ENCODE measurements at places on chromosomes 3 and 15.

DNA sequence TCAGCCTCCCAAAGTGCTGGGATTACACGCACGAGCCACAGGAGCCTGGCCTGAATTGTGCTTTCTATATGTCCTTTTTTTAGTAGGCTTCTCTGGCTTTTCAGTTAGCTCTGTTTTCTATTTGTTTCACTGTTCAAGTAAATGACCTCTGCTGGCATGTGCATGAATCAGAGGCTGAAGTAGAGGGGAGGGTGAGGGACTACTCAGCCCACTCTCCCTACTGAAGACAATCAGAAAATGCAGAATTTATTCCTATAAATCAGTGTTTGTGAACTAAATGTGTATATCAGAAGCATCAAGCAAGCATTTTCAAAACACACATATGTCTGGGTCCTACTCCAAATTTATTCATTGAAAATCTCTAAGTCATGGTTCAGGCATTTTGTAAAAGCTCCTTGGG is 45.0 kb downstream of the ZMAT3 start:
- DNase-seq: no peak

DNA sequence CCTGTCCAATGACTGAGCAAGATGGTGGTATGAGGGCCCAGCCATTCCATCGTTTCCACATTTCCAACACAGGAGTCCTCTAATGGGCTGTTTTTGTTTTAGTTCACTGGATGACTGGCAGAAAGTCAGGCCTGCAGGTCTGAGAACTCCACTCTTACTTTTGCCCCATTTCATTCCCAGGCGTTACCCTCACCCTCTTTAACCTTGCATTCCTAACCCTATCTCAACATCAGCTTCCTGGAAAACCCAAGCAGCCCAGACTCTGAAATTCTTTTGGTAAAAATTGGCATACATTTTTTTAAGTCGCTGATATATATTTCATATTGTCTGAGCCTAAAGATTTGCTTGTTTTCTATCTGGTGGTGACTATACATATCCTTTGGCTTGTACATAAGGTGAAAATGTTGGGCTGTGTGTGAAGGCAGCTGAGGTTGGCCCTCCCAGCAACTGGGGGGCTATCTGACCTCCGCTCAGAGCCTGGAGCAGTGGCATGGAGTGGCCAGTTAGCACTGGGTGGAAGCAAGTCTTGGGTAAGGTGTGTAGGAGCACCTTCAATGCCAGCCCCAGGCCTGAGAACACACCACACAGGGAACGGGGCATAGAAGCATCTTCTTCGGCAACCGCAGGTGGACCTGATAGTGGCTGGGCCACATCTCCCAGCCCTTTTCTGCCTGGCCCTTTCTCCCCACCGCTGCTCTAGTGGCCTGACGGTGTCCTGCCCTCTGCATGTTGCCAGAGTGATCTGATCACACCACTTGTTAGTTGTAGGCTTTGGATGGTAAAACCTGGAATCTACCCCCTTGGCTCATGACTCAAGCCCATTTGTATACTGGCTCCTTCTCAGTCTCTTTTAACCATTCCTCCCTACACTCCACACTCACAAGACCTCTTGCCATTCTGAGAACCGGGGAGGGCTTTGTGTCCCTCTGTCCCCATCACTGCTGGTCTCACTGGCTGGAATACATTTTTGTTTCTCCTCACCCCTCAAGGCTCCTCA is 50.0 kb downstream of the AMOTL2 start:
- DNase-seq: no peak

DNA sequence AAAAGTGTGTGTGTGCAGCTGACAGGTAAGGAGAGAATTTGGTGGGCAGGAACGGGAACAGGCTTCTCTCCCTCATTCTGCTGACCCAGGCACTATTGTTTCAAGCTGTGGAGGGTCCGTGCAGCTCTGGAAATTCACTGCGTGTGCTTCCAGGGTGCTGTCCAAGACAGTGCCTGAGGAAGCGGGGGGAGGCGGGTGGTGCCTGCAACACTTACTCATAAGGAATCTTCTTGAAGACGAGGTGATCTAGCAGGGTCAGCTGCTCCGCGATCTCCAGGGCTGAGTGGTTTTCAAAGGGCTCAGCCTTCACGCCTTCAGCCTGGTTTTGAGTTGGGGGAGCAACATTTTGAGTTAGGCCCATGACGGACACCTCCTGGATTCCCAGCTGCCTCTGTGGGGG is 46.6 kb upstream of the CTSH start:
- DNase-seq: no peak

DNA sequence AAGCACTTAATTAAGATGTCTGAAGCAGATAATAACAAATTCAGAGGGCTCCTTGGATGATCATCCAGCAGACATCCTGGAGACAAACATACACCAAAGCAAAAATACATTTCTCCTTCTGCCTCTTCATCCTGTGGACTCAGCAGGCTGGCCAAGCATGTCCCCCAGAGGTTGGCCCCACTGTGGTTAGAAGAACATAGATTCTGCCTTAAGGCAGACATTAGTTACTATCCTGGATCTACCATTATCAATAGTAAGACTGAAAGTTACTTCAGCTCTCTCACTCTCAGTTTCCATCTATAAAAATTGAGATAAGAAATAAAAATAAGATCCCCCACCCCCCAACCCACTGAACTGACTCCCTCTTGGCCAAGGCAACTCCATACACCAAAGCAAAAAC is 28.6 kb upstream of the TGFBR2 start:
- DNase-seq: no peak

DNA sequence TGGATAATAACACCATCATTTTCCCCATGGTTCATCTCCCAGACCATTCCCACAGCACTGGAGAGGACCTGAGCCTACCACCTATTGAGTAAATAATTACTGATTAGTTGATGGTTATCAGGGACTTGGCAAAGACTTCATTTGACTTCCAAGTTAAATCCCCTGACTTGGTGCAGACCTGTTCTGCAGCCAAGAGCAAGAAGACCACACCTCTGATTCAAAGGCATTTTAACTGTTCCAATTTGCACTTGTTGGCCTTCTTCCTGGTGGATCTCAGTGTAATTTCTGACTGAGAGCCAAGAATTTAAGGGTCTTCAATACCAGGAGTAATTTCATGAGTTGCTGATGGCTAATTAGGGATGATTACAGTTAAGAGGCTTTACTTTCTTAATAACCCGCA is 24.0 kb downstream of the THSD4 start:
- no peak for DNase-seq

GRCh38 chr3:133693821-133694220 is 32.1 kb upstream of the TOPBP1 start:
- DNase-seq: no peak

DNA sequence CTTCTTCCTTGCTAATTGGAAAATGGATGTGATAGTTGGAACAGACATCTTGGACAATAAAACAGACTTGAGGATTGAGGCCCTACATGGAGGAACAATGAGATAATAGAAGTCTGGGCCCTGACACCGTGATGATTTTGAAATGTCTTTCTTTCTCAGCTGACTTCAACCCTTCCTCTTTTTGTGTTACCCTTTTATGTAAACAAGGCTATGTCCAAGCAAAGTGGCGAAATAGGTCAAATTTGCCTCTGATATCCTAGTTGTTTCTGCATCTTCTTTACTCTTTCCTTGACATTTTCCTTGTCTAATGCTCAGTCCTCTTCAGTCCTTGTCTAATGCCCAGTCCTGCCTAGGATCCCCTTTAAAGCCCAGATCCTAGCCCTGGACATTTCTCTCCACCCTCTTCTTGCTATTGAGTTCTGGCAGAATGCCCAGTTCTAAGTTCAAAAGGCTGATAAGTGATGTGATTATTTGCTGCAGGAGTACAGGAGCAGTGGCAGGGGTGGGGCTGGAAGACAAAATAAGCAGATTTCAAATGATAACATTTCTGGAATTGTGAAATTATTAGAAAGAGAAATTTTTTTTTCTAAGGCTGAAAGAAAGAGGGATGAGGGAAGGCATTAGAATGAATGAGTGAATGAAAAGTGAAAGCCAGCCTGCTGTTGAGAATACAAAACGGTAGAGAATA is 6.5 kb upstream of the VPS8 start:
- DNase-seq: no peak

DNA sequence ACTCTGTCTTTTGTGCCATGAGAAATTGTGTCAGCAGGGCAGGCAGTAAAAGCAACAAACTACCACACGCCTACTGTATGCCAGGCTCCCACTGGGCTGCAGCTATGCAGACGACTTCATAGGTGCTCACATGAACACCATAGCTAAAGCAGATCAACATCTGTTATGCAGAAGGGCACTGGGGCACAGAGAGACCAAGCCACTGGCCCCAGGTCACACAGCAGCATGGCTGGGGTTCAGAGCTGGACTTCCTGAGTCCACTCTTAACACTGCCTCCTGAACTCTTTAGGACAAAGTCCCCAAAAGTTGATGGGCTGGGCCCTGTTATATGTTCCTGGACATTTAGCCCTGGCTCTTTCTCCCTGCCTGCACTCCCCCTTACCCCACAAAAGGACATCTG is 12.4 kb downstream of the TPRA1 start:
- no peak for DNase-seq

DNA sequence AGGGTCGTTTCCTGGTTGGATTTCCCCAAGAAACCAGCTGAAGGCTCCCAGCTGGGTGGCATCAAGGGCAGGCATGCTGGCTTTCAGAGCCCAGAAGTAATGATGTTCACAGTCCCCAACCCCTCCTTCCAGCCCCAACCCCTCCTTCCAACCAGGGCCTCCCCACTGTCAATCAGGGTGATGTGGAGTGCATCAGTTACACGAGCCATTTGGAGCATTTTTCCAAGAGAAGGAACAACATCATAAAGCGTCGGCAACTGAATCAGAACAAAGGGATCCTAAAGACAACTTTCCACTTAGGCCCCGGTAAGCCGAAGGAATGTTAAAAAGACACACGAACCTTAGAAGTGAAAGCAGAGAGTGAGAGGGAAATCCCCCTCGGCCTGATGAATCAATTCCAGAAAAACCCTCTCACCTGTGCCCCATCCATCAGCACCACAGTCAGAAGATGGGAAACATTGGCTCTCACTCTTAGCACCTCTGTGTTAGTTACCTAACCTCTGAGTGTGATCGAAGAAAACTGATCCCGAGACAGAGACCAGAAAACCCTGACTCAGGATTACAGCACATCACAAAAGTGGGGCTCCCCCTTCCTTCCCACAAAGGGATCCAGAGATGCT is 101.2 kb upstream of the WNT5A start:
- no peak for DNase-seq

- no peak for DNase-seq
Measured at GRCh38 chr15:97966924-97967620, 6.6 kb downstream of the ARRDC4 start.

GRCh38 chr15:77386626-77387025 is 33.3 kb downstream of the PEAK1 start:
- no peak for DNase-seq

DNA sequence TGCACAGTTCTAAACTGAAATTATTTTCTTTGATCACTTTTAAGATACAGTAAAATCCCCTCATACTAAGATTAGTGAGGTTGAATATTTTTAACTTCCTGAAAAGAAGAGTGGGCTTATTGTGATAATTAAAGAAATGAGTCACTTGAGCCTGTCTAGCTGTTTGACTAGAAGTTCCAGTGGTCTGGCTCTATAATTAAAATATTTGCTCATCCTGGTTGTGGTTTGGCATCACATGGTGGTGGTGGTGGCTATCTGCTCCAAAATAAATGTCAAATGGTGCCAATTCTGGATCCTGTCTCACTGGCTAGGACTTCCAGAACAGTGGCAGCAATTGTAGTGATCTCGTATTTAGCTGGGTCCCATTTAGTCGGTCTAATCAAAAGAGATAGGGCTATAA is 8.6 kb upstream of the TEX9 start:
- DNase-seq: no peak

GRCh38 chr3:86416334-86416733 is 574.6 kb downstream of the VGLL3 start:
- no peak for DNase-seq

- DNase-seq: no peak
Measured at GRCh38 chr3:4908433-4909156, 70.6 kb upstream of the BHLHE40 start.

- no peak for DNase-seq
Measured at GRCh38 chr3:16686679-16687078, 81.5 kb upstream of the DAZL start.

GRCh38 chr15:61974118-61974517 is 86.1 kb downstream of the VPS13C start:
- no peak for DNase-seq

DNA sequence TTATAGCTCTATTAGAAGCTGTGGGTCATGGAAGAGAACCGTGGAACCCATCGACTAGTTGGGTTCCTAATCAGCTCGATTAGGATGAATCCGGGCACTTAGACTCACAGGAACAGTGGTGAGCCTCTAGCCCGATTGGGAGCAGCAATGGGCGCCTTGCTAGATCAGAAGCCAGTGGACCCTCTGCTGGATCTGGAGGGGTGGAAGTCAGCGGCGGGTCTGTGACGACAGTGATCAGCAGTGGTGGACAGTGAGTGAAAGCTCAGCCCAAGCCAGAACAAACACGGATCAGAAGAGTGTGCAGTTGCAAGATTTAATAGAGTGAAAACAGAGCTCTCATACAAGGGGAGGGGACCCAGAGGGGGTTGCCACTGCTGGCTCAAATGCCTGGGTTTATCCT is 1170.2 kb downstream of the OTOL1 start:
- DNase-seq: no peak

GRCh38 chr3:107068980-107069379 is 308.3 kb upstream of the CCDC54 start:
- DNase-seq: no peak

GRCh38 chr3:32743934-32744333 is 58.9 kb downstream of the CNOT10 start:
- no peak for DNase-seq

- DNase-seq: no peak
Measured at GRCh38 chr15:35657679-35658311, 111.8 kb upstream of the DPH6 start.

DNA sequence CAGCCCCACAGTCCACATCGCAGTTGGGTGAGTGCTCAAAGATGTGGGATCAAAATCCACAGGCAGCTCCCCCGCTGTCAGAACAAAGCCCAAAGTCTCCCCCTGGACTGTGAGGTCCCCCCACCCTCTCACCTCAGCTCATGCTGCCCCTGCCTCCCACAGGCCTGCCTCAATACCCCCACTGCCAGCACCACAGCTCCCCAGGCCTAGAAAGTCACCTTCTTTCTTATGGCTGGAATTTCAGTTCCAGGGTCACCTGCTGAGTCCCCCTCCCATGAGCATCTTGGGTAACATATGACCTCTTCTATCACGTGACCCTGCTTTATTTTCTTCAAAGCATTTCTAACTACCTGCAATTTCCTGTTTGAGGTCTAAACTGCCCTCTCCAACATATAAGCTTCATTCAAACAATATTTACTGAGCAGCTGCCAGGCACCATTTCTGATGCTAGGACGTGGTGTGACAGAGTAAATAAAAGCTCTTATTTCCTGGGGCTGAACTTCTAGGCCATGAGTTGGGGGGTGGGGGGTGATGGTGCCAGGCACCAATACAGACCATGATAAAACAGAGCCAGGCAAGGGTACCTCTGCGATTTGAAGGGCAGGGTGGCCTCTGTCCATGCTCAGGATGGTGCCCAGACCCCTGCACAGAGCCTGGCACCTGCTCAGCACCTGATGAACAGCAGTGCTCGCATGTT is 2.4 kb upstream of the TMEM89 start:
- no peak for DNase-seq

GRCh38 chr3:170614214-170614966 is 28.5 kb upstream of the SLC7A14 start:
- no peak for DNase-seq
